Upper lobe of right lung (tissue), 1 donor: ENCODE measurements at places on chromosomes 7 and 10.

GRCh38 chr10:44973323-44974081, 5.1 kb downstream of the DEPP1 start:
- no peak for DNase-seq

DNA sequence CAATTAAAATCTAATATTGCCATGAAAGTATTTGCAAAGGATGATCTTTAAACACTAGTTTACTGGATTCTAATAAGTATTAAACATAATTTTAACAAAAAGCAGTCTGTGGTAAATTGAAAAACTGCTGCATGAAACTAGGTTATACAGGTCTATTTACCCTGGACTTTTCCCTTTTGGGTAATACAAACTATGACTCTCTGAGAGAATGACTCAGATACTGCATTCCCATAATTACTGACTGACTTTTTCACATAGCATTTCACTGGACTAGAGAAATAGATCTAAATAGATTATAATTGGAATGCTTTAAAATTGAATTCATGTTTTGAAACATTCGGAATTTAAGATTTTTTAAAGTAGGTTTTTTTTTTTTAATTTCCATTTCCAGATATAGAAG, 395.7 kb downstream of the THSD7A start:
- no peak for DNase-seq

GRCh38 chr7:149496642-149497391, 792 bp downstream of the ZNF746 start:
- DNase-seq, result peak; percentile 85

GRCh38 chr10:28367413-28367812, 64.5 kb upstream of the MPP7 start:
- DNase-seq, result no peak

DNA sequence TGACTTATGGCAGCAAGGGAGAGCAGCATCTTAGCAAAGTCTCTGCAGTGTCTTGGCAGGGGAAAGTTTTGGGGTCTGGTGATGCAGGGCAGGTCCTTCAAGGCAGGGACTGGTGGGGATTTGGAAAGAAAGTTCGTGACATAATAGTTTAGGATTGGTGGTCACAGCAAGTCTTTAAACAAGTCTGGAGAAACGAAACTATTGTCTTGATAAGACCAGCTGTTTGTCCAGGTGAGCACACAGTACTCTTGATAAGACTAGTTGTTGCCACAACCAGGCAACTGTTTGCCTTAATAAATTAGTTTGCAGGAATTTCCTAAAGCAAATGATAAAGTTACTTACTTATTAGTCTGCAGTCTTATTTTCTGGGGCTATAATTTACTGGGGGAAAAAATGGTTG, 136.1 kb downstream of the AKR1D1 start:
- DNase-seq, result no peak

DNA sequence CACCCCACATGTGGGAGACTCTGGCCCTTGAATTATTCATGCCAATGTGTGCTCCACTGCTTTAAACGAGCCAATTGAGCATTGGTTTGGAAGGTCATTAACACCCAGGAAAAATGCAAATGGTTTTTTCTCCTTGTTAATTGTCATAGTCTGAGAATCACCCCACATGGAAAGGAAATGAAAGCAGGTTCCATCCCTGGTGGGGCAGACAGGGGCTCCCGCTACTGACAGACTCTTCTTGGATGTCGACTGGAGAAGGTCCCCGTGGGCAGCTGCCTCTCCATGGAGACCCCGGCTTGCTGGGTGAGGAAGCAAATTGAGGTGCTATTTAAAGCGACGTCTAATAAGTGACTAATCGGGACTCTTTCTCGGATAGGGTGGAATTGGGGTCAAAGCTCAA, 32.0 kb upstream of the EN2 start:
- DNase-seq, result no peak

DNA sequence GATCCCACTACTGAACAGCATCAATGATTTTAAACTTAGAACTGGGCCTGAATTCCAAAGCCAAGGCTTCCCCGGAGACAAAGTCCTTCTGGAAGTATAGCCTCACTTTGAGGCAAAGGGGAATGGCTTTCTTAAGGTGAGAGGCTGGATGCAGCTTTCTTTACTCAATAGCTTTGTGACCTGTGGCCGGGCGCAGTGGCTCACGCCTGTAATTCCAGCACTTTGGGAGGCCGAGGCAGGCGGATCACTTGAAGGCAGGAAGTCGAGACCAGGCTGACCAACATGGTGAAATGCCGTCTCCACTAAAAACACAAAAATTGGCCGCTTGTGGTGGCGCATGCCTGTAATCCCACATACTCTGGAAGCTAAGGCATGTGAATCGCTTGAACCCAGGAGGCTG, 3.2 kb upstream of the FGFR2 start:
- no peak for DNase-seq

DNA sequence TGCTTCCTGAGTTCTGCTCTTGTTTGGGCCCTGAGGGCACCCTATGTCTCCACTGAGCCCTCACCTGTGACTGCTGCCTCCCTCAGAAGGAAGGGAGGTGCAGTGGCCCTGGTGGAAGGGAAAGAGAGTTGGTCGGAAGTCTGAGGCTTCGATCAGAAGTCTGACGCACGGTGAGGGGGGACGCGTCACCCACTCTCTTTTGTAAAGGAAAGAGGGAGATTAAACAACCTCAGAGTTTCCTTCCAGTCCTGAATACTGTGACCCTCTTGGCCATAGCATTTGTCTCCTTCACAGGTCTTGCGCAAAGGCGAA, 31.4 kb upstream of the TRIM8 start:
- DNase-seq, result no peak

DNA sequence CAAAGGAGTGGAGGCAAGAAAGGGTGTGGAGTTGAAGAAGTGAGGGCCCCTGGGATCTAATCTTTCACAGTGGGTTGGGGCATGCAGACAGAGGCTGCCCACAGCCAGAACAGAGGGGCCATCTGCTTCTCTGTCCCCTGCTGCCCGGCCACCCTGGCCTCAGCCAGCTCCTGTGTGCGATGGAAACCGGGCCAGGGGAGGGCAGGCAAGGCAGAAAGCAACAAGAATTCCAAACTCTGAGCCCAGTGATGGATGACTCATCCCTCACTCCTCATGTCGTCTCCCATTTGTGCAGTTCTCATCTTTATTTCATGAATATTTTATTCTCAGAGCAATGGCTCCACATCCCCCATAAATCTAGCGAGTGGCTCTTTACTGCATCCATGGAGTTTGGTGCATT, 757.1 kb downstream of the GRID1 start:
- DNase-seq, result no peak

GRCh38 chr7:116798232-116798631, 64.2 kb upstream of the CAPZA2 start:
- no peak for DNase-seq

- no peak for DNase-seq
Observed at GRCh38 chr7:128728598-128728997, 10.6 kb upstream of the CALU start.

- DNase-seq, result no peak
Observed at GRCh38 chr7:138610671-138611170, 90.4 kb downstream of the SVOPL start.

GRCh38 chr10:48509974-48510692, 94.7 kb downstream of the ARHGAP22 start:
- DNase-seq, result no peak

DNA sequence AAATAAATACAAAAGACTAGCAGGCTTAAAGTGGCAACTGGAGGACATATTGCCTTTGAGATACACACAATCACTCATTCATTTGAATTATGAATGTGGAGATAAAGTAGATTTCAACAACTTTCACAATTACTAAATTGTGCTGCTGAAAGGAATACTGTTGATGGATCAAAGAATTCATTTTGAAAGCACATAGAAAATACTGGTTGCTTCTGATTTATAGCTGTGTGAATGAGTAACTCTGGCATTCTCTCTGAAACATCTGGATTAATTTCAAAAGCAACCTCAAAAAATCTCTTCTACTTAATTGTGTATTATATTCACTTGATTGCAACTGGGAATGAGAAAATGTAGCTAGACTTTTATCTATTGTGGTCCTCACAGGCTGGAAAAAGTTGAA, 397.6 kb downstream of the THSD7A start:
- DNase-seq, result no peak

DNA sequence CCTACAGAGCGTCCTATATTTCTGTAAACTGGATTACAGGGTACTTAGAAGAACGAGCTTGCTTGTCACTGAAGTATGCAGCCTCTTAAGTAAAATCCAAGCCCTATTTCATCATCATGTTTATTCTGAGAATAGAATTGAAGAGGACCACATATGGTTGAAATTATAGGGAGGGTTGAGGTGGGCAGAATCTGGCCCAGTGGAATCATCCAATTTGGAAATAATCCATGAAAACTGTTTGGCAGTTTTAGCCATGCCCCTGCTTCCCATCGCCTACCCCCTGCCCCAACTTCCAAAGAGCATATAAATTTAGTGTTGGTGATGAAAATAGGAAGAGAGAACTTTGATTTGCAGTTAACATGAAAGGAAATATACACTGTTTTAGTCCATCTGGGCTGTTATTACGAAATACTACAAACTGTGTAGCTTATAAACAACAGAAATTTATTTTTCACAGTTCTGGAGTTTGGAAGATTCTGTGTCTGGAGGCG, 150.4 kb downstream of the PRKG1 start:
- DNase-seq, result no peak

- peak; percentile 79 for DNase-seq
Observed at GRCh38 chr10:71713135-71714030, 6.2 kb downstream of the C10orf105 start.

DNA sequence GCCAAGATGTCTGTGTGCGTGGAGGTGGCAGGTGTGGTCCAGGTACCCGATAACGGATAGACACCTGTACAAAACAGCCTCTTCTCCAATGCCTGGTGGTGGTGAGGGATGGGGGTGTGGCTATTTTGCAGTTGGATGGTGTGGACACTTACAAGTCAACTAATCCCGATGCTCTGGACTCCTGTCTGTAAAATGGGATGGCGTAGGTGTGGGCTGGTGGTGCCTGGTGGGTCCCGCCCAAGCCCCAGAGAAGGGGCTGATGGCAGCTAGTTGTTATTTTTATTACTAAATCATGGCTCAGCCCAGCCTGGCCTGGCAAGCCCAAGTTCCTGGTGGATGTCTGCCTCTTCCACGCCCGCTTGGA, 22.3 kb downstream of the GTF2IRD1 start:
- DNase-seq, result no peak

DNA sequence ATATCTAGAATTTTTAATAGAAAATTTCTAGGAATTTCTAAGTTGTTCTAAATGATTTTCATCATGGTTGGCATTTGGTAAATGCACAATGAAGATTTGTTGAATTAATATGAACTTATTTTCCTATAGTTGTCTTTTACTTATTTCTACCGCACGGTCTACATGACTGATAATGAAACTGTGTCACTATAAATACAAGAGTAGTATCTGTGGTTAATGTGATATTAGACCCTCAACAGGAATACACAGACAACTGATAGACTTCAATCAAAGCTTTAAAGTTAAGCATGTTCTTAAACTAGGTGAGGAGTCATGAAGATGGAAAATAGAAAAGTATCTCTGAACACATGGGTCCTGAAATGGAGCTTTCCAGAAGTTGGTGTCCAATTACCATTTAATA, 297.9 kb upstream of the ETV1 start:
- no peak for DNase-seq

DNA sequence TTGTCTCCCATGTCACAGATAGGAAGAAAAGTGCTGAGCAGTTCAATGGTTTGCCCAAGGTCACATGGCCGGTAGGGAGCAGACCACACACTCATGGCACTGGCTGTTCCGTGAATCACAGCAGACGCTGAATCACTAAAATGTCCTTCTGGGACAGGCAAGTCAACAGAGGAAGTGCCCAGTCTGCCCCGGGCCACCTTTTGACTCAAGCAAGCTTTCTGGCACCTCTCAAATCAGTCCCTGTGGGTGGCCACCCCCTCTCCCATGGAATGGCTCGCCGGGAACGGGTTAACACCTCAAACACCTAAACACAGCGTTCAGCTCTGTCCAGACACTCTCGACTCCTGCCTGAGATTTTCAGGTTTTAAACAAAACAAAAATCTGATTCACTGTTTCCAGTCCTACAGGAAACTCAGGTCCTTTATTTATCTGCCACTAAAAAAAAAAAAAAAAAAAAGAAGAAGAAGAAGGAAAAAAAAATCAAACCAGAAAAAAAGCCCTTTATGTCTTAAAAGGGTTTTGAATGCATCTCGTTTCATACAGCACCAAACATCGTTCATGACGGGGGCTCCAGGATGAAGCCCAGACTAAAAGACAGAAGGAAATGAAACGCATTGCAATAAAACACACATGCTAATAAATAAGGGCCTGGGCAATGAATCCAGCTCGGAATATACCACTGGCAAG, 15.5 kb downstream of the CARD11 start:
- DNase-seq, result peak; percentile 60

DNA sequence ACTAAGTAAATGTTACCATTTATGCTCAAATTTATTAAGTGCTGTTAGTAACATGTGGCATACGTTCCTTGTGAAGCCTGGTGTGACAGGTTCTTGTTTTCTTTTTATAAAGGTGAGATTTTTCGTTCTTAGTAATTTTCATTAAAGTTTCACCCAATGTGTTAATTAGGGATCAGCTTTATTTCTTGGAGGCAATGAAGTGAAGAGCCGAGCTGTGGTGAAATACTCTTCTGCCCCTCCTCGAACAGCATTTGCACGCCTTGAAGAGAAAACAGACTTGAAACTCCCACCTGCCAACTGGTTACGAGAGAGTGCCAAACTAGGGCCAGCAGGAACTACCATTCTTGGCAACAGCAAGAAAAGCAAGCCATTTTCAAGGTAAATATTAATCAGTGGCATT, 1.5 kb downstream of the EDRF1 start:
- no peak for DNase-seq
